Esophagus squamous epithelium (tissue), 5 donors: ENCODE measurements at places on chromosomes 6 and 20.

DNA sequence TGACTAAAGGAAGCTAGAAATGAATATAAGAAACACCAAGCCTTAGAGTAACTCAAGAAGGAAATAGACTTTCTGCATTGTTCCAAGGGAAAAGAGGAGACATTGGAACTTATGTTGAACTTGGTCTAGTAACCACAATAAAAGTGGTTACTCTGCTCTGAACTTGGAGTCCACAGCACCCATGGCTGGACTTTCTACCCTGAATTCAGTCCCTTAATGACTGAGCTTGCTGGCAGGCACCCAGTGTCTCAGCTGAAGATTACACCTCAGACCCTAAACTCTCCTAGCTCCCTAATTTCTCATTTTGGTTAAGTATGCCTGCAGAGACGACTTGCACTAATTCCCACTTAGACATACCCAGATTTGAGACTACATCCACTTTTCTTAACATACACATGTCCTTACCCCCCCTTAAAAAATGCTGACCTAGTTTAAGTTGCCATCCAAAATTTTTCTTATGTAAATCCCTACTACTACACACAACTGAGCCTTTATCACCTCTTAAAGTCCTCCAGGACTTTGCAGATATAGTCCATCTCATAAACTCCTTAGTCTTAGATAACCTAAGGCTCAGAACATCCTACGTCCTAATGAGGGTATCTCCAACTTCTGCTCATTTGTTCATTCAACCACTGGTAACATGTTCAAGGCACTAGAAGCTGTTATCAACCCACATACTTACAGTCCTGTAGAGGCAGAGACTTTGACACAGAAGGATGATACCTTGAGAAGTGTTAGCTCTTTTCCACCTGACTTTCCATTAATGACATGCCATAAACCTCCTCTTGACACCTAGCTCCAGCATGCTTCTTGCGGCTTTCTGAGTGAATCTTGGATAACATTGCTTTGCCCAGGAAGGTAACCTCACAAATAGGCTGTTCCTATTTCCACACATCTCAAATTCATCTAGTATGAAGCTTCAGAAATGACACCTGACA lies 129.8 kb downstream of the ALDH8A1 start:
- DNase-seq: no peak

GRCh38 chr20:23148731-23149570 lies 62.8 kb upstream of the CD93 start:
- no peak for DNase-seq

GRCh38 chr20:1711826-1712601 lies 54.4 kb upstream of the SIRPG start:
- DNase-seq: no peak

GRCh38 chr20:54076259-54076658 lies 5.9 kb upstream of the BCAS1 start:
- DNase-seq: no peak

GRCh38 chr6:44699851-44700250 lies 312.3 kb downstream of the CDC5L start:
- no peak for DNase-seq

DNA sequence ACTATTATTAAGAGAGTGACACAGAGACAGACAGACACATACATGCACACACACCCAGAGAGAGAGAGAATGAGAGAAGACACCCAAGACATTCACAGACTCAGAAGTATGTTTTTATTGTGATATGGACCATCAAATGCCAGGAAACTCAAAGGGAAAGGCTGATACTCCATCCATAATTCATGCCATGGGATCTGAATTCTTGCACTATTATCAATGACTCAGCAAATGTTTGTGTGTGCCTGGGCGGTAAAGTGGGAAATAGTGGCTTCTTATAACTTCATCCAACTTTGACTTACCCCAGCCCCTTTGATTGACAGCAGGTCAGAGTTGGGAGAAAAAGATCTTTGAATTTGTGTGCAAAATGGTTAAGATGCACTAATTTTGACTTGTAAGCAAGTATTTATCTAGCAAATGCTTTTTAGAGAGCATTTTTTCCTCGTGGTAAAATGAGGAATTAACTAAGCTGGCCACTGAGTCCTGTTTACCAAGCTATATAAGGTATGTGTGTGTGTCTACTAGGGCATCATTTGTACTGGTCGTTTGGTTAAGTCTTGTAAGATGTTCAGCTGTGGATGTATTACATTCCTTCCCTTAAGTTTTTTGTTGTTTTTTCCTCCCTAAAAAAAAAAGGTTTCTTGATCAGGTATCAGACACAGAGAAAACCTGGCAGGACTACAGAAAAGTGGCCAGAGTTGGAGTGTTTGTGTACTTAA lies 3.0 kb upstream of the CCN2 start:
- no peak for DNase-seq

GRCh38 chr6:105121981-105122380 lies 57.8 kb downstream of the POPDC3 start:
- DNase-seq: no peak

GRCh38 chr6:41572613-41573012 lies 26.4 kb downstream of the FOXP4 start:
- DNase-seq: no peak

DNA sequence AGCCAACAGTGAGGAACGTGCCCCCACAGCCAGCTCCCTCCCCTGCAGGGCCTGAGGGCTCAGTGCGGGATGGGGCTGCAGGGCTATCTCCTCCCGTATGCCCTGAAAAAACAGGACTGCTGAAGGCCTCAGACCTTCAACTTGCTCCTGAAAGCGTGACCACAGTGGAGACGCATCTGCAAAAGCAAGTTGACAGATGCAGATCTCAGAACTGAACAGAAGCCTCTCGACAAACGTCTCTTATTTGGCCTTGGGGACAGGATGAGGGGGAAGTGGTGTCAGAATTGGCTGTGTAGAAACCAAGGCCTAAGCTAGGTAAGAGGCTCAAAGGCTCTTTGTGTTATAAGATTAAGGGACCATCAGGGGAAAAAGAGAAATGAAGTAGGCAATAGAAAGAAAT lies 120.7 kb upstream of the SLC22A23 start:
- DNase-seq: no peak
